ENCODE measurements at places on chromosomes 7 and 10.

DNA sequence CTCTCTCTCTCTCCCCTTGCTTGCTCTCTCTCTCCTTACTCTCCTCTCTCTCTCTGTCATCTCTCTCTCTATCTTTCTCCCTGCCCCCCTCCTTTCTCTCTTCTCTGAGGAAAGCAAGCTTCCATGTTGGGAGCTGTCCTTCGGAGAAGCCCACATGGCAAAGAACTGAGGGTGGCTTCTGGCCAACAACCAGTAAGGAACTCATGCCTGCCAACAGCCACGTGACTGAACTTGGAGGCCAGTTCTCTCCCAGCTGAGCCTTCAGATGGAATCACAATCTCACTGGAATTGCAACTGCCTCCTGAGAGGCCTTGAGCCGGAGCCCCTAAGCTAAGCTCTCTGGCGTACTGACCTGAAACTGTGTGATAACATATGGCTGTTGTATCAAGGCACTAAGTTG lies 12.0 kb upstream of the DHTKD1 start:
- no peak for DNase-seq

- no peak for DNase-seq
These were observed 123.4 kb upstream of the ZNF92 start for GRCh38 chr7:65250216-65250615.

DNA sequence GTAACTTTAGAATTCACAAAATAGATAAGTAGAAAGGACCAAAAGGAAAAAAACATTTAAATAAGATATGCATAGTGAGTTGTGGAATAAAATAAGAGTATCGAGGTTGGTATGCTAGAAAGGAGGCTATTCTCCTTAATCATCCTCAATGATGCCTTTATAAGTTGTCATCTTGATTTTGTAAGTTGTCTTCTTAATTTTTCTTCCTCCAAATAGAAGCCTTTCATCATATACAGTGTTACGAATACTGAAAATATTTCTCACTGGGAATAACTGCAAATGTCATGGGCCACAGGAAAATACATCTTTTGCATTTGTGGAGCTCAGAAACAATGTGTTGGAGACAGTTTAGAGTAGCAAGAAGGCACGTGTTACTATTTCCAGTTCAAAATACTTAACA lies 31.5 kb upstream of the PRTFDC1 start:
- peak; percentile 27 for DNase-seq

DNA sequence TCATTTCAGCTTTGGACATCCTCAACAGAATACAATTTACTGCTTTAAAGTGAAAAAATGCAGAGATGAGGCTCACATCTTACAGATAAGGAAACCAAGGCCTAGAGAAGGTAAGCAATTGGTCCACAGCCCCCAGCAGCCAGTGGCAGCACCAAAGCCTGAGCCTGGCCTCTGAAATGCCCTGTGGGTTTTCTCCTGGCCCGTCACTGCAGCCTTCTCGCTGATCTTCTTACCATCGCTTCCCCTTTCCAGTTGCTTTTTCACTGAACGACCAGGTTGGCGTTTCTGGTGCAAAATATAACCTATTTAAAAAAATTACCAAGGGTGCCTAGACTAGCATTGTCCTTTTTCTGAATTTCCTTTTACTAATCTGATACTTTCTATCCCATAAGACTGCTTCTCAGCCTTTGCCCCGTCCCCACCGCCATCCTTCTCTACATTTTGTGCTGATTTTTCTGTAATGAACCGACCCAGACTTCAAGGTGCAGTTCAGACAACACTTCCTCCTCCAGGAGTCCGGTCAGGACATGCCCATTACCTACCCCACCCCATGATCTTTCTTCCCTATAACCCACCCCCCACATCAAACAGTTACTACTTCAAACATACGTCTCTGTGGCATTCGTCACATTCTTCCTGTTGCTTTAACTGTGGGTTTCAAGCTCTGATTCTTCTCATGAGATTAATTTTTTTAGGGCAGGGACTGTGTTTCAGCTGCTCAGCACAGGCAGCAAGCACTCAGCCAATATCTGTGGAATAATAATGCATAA lies 289.4 kb downstream of the DNAJB6 start:
- no peak for DNase-seq

GRCh38 chr10:81127931-81128330 lies 590.2 kb downstream of the SH2D4B start:
- peak; percentile 9 for DNase-seq

DNA sequence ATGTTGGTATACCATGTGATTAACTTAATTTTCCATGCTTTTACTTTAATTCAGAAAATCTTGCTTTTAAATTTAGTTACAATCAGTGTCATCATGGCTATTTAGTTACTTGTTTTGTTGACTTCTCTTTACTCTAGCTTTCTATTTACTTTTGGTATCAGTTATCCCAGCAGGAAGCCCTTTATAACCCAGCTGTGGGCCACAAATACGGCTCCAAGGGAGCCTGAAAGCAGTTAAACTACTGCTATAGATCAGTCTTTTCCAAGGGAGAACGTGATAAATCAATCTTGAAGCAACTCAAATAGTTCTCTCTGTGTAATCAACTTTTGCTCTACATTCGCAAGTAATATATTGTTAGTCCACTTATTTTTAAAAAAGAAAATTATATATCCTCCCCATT lies 287.4 kb downstream of the CACNA2D1 start:
- DNase-seq, result no peak

DNA sequence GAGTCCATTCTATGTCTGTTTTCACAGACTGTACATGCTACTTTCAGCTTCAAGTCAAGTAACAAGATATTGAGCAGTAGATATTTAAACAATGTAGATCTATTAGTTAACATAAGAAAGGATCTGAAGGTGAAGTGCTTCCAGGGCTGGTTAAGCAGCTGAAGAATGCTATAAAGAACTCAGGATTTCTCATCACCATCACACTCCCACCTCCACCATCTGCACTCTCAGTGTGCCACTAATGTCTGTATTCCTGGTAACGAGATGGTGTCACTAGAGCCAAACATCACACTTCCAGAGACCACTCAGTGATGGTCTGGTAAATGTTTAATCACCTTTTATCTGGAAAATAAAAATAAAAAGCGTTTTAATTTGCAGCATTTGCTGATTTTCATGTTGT lies 224.0 kb upstream of the FERD3L start:
- no peak for DNase-seq

GRCh38 chr10:22229802-22230157 lies 12.0 kb upstream of the EBLN1 start:
- no peak for DNase-seq

DNA sequence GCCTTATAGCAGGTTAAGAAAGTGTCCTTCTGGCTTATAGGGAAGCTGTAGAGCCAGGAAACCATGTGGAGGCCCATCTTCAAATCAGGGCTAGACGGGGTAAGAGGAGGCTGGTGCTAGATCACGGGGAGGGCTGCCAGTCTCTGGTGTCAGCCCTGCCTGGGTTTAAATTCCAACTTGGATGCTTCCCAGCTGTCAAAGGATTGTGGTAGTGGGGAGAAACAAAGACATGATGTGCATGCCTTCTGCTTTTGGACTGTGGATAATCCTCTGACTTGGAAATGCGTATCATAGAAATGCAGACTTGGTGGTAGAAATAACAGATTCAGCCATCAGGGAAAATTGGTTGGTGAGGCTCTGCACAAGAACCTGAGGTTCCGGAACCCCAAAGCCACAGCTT lies 325.6 kb downstream of the PHTF2 start:
- DNase-seq, result no peak

DNA sequence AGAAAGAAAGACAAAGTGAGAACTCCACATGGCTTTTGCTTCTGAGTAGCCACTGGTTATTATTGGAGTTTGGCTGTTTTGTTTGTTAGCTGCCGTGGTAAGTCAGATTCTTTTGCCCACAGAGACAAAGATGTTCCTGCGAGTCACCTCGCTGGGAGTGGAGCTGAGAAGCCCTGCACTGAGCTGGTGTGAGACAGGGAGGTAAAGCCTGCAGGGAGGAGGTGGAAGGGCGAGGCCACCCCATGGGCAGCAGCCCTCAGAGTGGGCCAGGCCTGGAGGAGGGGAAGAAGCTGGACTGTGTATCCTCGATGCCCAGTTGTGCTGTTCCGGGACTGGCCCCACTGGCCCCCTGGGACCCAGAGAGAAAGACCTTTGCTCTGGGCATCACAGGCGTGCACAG lies 14.3 kb upstream of the NOM1 start:
- DNase-seq, result no peak

- no peak for DNase-seq
These were observed 70.9 kb downstream of the WIPF3 start for GRCh38 chr7:29877196-29877595.

- DNase-seq, result no peak
These were observed 113.1 kb downstream of the INPP5A start for GRCh38 chr10:132650611-132651250.

DNA sequence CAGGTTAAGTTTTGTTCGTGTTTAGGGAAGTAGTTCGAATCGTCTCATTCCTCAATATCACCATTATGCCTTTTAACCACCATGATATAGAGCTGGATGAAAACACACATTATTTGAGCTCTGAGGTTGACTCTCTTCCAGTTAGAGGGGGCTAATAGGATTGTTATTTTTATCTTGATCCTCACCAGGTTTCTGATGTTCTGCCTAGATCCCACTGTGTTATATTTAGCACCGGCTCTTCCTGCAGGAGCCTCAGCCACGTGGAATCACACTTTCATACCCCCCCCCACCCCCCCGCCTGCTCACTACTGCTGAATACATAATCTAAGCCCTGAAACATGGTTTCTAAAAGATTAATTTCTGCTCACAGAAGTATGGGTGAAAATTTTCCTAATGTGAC lies 88.3 kb downstream of the NRCAM start:
- DNase-seq, result no peak

DNA sequence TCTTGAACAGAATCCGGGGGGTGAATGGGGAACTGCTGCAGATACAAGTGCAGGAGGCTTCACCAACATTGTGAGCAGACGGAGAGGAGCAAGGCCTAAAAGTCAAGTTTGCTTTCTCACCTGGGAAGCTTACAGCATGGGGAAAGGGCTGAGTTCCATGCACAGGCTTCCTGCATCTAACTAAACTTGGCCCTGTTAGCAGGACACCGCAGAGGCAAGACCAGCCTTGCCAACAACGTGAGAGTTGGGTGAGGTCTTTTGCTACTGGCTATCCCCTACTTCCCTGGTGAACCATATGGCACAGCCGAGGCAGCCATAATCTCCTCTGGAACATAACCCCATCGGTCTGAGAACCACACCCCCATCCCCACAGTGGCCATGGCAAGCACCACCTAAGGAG lies 14.2 kb upstream of the ADAM22 start:
- no peak for DNase-seq

- DNase-seq, result no peak
These were observed 344.6 kb upstream of the AOAH start for GRCh38 chr7:37068902-37069301.

DNA sequence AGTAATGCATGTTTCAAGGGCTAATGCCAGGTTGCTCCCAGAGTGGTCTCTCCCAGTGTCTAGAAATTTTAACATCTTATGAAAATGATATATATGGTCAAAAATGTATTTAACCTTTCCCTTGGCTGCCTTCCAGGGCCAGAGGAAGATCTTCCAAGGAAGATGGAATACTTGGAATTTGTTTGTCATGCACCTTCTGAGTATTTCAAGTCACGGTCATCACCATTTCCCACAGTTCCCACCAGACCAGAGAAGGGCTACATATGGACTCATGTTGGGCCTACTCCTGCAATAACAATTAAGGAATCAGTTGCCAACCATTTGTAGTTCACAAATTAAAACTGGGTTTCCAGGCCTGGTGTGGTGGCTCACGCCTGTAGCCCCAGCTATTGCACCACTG lies 9.0 kb downstream of the GATAD1 start:
- DNase-seq, result peak; percentile 77

DNA sequence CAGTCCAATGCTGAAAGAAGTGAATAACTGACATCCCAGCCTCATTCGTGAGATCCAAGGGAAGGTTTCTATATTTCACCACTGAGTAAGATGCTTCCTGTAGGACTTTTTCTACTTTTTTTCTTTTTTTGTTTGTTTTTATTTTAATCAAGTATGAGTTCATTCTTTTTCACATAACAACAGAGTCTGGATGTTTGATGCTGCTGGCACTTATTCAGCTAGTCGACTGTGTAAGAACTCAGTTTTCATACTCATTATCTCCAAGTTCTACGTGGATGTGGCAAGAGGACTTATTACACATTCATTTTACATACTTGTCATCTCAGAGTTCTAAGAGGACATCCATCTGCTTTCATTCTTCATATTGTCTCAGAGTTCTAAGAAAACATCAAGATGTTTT lies 86.9 kb downstream of the CPXM2 start:
- peak; percentile 28 for DNase-seq

DNA sequence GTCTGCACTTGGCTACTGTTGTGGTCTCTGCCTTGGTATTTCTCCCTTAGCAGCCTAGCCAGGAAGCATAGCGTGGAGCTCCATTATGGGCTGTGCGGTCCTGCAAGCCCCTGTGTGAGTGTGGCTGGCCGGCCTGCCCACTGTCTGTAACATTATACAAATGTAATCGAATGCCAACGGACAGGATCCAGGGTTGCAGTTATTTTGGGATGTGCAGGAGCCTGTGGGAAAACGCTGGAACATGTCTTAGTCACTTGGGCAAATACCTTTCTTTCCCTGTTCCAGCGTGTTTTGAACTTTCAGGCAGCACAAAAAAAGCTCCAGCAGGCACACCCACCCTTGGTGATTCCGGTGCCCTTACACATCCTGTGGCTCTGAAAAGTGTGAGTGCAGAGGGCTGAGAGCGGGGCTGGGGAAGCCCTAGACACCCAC lies 29.5 kb downstream of the BAG3 start:
- peak; percentile 53 for DNase-seq

GRCh38 chr7:36802459-36803135 lies 78.3 kb upstream of the AOAH start:
- DNase-seq, result no peak

DNA sequence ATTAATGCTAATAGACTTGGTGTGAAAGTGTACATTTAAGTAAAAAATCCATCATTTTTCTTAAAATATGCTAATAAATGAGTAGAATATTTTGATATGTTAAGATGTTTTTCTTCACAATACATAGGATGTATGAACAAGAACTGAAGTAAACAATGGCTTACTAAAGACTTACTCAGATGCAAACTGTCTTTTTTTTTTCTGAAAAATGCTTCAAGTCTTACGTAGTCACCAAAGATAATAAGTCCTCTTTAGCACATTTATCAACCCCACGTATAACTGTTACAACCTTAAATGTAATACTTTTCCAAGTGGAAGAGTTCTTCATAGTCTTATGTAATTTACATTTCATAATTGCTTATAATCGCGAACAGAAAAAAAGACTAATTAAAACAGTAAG lies 54.8 kb downstream of the MDFIC start:
- no peak for DNase-seq

GRCh38 chr10:116084161-116084560 lies 188.8 kb downstream of the GFRA1 start:
- no peak for DNase-seq

DNA sequence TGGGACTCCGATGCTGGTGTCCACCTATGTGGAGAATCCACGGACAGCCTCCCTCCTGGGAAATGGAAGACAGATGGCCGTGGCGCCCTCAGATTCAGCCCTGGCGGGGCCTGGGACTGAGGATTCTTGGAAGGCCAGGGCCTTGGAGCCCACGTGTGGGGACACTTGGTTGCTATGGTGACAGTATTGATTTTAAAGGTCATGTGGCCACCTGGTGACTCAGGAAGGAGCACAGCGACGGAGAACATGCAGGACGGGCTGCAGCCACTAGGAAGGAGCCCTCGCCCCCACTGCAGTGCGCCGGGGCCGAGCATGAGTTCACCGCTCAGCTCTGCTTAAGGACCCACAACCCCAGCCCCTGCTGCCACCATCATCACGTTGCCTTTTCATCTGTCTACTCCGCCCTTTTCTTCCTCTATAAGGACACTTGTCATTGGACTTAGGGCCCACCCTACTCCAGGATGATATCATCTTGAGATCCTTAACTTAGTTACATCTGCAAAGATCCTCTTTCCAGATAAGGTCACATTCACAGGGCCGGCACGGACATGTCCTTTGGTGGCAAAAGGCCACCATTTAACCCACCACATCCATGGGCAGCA lies 3.7 kb upstream of the STK32C start:
- DNase-seq, result no peak
